ENCODE measurements at places on chromosomes 11 and 22.

DNA sequence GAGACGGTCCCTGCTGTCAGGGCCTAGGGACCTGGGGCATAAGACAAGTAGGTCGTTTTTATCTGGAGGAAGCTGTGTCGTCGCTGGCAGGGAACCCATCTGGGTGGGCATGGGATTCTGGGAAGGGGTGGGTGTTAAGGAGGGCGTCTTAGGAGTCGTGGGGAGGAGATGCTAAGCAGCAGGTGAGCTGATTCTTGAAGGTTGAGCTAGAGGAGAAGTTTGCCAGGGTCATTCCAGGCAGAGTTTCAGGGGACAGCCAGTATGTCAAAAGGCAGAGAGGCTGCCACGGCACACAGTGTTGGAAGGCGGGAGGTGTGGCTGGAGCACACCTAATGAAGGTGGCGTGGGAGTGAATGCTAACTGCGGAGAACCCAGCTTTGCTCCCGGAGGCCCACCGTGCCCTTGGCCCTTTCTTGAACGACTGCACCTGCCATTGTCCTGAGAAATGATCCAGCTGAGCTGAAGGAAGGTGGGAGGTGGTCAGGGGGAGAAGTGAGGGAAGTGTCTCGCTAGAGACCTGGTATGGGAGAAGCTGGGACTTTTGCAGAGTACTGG lies 1.3 kb downstream of the FAM118A start:
- DNase-seq, result no peak

DNA sequence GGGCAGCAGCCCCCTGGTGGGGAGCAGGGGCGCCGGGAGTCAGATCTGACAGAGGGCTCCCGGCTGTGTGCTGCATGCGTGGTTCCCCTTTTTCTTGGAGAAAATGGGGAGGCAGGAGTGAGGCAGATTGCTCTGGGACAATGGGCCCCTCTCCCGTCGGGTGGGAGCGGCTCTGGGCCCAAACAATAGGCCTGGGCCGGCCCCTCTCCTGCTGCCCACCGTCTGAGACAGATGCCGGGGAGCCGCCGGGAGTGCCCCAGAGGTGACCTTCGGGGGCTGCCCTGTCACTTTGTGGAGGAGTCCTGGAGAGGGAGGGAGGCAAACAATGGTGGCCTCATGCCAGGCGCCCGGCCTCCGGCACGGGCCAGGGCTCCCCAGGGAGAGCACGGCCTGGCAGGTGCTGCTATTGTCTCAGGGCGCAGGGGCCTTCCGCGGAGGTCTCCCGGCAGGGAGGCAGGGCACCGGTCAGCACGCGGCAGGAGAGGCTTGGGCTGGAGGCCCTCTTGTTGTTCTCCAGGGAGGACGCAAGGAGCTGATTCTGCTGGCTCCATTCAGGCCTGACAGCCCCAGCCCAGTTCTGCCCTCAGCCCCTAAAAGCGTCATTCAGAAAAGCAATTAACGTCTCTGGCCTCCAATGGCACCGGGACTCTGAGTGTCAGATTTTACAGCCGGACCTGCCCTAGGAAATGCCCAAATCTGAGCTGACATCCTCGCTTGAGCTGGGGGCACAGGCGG lies 44.8 kb downstream of the SMIM38 start:
- DNase-seq, result no peak

DNA sequence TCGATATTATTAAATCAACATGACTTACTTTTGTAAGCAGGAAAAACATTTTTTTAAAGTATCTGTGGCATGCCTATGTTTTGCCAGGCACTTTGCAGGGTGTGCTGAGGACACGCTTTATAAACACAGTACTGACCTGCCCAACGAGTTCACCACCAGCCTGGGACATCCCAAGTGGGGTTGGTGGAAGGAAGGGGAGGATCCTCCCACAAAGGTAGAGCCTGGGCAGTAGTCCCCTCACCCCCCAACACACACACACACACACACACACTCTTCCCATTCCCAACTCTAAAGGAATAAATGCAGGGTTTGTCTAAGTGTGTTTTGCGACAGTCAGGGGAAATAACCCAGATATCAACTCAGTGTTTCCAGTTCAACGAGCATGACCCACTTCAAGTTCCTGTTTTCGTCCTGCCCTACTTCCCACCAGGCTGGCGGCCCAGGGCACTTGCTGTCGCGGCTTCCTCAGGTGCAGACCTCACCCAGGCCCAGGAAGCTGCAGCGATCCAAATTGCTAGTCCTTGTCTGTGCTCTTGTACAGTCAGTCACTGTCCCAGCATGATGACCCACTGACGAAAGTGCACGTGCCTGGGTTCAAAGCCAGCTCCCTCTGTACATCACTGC lies 3.1 kb downstream of the CERK start:
- no peak for DNase-seq

DNA sequence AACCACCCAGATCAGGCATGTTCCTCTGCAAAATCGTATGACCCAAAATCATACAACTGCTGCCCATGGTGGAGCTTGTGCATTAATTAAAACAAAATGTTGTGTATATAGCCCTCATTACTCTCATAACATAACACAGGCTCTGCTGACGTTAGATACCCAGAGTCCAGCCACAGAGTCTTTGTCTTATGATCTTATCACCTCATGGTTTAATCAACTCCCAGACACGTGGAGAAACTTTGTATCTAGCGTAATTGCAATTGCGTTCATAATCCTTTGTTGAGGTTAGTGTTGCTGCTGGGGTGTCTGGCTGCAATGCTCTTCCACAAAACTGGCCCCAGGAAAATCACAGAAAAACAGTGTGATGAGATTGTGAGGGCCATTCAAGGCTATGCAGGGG lies 5.0 kb upstream of the APOL1 start:
- no peak for DNase-seq

- DNase-seq, result no peak
These were observed 303.5 kb upstream of the PDGFD start for GRCh38 chr11:104467404-104467803.

- no peak for DNase-seq
These were observed 8.1 kb downstream of the PRR33 start for GRCh38 chr11:1883346-1884302.

GRCh38 chr11:15726221-15726746 lies 611.6 kb downstream of the INSC start:
- no peak for DNase-seq

GRCh38 chr22:46605117-46605516 lies 15.1 kb upstream of the GRAMD4 start:
- no peak for DNase-seq

Measured in dorsolateral prefrontal cortex (tissue), 122 donors.